ENCODE measurements at places on chromosomes 7 and 10.

GRCh38 chr10:69738071-69738470 lies 63.6 kb upstream of the COL13A1 start:
- DNase-seq, result no peak

DNA sequence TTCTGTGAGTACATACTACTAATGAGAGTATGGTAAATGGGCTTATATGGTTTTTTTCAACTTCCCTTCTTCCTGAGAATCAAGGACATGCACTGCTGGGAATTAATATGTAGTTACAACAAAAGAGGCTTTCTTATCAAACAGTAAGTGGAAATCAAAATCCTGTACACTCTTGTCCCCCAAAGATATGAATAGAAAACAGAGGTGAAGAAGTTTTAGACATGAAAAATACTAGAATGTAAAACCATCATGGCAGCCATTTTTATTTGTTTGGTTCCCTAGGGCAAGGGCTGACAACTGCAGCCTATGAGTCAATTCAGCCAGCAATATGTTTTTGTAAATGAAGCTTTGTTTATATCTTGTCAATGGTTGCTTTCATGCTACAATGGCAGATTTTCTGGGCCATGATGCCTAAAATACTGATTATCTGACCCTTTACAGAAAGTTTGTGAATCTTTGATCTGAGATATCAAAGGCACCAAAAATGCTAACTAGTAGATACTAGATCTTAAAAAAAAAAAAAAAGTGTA lies 422.4 kb downstream of the PARD3 start:
- DNase-seq, result no peak

GRCh38 chr7:27173956-27174873 lies at the start of gene HOXA10:
Gene HOXA10 (minus strand): TSS chr7:27174320. CDS start chr7:27174306, 14 bp downstream.
- no peak for DNase-seq

DNA sequence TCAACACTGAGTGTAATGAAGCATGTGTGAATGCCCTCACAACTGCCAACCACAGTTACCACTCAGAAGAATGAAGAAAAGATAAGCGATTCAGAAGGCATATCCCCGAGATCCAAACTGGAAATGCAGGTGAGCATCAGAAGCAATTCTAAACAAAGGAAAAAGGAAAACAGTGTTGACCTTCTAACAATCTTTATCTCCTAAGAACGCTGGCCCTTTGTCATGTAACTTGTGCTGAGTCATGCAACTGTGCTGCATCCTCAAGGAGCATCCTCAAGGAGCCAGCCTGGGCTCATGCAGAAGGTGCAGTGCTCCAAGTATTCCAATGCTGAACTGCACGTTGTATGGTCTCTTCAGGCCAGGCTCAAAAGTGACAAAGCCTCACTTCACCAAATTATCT lies 30.6 kb downstream of the SEC61G start:
- DNase-seq, result no peak

GRCh38 chr7:149027055-149027454 lies 1.2 kb downstream of the PDIA4 start:
- no peak for DNase-seq

DNA sequence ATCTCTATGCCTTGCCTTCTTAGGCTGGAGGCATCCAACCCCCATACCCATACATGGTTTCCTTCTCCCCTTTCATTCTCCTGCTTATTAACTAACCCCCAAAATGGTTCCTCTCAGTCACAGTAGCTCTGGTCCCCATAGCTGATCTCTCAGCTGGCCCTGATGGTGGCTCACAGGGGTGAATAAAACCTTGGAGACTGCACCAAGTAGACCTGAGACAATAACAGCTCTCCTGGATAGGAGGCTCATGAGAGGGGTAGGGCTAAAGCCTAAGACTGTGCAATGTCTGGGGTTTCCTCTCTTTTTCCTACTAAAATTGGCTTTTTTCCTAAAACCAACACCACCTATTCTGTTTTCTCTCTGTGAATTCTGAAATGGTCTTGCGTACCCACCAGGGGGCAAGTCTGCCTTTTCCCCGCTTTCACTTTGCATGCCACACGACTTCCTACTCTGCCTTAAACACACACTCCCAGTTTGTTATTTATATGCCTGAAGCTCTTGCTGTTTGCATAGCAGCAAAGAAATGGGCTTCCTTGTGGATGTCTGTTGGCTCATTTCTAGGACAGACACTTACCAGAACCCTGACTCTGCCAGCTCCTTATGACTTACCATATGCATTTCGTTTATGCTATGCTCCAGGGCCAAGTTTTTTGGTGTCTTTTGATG lies 18.4 kb upstream of the PON1 start:
- no peak for DNase-seq

- DNase-seq, result peak; percentile 67
Measured at GRCh38 chr10:102175415-102175814, 23.2 kb downstream of the NOLC1 start.

DNA sequence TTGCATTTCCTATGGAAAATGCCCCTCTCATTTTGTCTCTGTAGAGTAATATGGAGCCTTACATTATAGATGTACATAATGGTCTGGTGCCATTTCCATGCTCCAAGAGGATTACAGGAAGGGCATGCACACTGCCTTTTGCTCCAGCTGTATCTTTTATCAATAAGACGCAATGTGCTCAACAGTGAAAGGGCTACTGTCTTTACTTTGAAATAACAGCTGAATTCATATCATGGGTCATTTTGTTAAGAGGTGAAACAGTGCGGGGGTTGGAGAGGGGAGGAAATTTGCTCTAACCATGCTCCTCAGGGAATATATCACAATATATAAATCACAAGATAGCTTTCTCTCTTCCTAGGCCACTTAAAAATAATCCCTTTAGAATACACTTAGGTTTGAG lies 77.7 kb downstream of the ICA1 start:
- DNase-seq, result no peak

GRCh38 chr7:67823345-67823744 lies 826.7 kb downstream of the TYW1 start:
- DNase-seq, result peak; percentile 77

GRCh38 chr10:110081911-110082310 lies 74.1 kb downstream of the ADD3 start:
- DNase-seq, result peak; percentile 60

DNA sequence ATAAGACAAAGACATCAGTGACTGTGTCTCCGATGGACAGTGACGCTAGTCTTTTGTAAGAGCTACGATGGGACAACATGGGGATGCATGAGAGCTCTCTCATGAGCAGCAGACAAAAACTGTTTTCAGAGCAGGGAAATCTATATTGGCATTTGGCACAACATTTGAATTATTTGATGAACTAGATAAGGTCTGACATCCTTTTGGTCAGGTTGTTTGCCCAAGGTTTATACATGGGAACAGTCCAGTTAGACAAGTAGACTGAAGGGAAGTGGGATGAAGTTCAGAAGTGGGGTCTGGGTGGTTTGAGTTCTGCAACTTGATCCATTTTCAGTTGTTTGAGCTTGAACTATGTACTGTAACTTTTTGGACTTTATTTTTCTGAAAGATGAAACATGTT lies 50.8 kb downstream of the BUB3 start:
- no peak for DNase-seq

GRCh38 chr10:74282848-74283210 lies 131.8 kb downstream of the ADK start:
- peak; percentile 62 for DNase-seq

DNA sequence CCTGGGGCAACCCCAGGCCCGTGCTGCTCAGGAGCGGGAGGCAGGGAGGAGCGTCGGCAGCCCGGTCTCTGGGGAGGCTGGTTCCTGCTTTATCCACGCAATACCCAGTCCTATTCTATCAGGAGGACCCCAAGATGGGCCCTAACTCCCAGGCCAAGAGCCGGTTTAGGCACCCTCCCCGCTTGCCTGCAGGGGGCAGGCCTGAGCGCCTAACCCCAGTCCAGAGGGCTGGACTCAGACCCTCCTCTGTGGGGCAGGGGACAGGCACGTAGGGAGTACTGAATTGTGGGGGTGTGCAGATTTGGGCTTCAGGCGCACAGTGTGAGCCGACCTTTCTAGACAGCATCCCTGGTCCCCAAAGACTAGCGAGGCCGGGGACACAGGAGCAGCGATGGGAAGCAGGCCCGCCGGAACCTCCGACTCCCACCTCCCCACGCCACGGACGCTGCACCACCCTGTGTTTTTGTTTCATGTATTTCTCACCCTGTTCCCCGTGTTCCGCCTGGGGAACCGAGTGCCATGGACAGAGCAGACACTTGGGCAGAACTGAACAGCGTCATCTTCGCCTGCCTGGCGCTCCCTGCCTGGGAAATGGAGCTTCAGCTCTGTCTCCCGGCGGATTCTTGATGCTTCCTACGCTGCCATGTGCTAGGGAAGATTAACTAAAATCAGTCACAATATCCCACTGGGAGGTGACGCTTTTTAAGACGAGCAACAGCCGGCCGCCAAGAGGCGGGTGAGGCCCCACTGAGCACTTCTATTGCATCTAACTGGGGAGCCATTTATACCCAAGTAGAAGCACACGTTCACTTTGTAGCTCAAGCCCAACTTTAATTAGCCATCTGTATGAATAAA lies 5.3 kb downstream of the NUDT1 start:
- peak; percentile 52 for DNase-seq

DNA sequence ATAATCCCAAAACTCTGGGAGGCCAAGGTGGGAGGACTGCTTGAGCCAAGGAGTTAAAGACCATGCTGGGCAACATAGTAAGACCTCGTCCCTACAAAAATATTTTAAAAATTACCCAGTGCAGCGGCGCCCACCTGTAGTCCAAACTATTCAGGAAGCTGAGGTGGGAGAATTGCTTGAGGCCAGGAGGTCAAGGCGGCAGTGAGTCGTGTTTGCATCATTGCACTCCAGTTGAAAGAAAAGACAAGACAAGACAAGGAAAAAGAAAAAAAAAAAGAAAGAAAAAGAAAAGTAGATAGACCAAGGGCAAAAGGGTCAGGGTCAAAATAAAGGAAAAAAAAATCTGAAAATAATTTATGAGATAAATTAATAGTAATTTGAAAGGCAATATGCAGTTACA lies 5.8 kb downstream of the ANXA7 start:
- no peak for DNase-seq

DNA sequence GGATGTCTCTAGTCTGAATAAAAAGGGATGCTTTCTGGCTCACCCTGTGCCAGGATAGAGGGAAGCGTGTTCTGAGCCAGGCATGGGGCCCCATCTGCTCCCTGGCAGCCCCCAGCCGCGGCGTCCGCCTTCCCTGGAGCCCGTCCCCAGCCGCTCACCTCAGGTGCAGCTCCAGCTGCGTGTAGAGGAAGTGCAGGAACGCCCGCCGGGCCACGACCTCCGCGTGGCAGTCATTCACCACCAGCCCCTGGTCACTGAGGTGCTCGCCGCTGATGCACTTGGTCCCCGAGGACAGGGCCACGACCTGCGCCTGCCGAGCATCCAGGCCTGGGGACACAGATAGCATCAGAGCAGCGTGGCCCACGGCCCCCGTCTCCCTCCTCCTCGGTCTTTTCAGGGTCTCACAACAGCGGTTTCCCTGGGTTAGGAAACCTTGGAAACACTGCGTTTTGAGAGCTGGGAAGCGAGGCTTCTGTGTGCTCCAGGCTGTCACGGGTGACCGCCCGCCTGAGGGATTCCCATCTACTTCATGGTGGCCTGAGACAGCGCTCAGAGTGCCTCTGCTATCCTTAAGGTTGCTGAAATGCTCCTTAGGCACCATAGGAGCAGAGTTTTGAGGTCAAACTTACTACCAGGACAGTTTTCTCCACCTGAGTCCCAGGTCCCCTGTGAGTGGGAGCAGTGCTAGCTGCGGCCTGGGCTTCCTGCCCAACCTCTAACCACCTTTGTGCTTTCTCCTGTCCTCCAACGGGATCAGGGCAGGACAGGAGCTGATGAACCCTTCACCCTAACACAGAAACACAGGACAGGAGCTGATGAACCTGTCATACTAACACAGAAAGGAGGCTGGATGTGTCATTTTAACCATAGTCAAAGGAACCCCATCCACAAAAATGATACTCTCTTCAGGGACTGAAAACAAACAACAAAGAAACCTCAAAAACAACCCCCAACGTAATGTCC lies 186.1 kb downstream of the WDR37 start:
- DNase-seq, result no peak

GRCh38 chr7:69017208-69017607 lies 581.1 kb upstream of the AUTS2 start:
- DNase-seq, result no peak

- DNase-seq, result no peak
Measured at GRCh38 chr7:118644346-118644745, 419.8 kb downstream of the ANKRD7 start.

DNA sequence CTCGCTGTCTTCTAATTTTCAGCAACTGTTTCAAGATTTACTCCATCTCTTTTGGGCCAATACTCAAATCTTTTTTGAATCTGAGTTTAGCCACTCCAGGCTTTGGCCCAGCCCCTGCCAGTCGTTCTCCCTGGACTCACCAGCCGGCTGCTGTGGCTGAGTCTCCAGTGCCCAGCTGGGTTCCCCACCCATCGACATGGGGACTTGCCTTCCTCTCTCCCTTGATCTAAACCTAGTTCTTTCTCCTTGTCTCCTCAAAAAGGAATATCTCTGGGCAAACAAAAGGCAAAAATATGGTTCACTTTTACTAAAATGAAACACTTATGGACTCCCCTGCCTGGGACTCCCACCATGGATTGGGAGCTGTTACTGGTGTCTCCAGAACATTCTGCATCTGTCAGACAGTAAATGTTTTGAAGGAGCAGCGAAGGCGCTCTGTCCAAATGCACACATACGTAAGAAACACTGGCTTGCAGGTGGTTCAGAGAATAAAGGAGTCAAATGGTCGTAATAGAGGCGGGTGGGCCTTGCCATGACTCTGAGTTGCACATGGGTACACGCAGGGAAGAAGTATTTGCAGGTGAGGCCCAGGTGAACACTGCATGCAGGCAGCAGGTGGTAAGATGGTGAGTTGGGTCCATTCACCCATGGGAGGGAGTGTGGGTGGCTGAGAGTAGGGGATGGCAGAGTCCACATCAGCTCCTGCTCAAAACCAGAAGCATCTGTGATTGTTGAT lies 35.5 kb upstream of the HABP2 start:
- DNase-seq, result no peak

DNA sequence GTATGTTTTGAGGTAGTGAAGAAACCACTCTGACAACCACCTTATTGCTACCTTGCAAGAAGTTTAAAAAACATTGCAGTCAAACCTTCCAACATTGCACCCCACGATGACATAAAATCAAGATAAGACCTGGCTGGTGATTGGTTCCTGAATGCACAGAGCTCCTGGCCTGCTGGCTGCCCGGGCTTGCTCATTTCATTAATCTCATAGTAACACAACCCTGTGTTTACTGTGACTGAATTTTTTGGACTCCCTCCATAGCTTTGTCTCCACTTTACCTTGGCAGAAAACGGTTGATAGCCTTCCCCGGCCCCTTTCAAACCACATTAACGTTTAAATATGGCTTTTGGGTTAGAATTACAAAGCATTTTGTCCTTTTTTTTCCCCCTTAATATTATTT lies 27.5 kb downstream of the VWA2 start:
- DNase-seq, result no peak

GRCh38 chr10:61779950-61780659 lies 117.4 kb downstream of the CABCOCO1 start:
- peak; percentile 60 for DNase-seq

GRCh38 chr10:46220187-46220586 lies 66.6 kb upstream of the ANTXRL start:
- DNase-seq, result no peak
